ENCODE measurements at places on chromosomes 16 and 17.
A peak's percentile ranks its signal among the peaks of the same experiment; 100 is the strongest.

- no peak for DNase-seq
Observed at GRCh38 chr17:6536053-6536452, 20.3 kb downstream of the PITPNM3 start.

- DNase-seq = no peak
Observed at GRCh38 chr17:1074886-1075605, 78.1 kb downstream of the TIMM22 start.

DNA sequence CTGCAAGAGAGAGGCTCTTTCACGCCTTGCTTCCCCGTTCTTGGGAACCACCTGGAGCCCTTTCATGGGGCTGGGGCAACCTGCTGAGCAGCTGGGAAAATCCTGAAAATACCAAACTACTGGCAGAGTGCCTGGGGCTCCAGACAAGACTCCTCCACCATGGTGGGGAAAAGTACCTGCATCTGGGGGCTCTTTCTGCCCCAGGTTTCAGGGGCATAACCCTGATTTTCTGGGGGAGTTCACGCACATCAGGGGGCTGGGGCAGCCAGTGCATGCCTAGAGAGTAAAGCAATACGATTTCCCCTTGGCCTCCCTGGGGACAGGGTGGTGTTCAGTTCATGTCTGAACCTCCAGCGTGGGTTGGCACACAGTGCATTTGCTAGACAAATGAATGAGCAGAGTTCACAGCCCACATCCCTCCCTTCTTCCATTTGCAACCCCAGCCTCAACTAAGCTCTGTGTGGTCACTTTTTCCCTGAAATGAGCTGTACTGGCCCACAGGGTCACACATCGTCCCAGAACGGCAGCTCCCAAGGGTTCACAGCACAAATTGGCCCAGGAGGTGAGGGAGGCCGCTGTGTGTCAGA, 5.2 kb upstream of the CDC42EP4 start:
- DNase-seq = no peak

DNA sequence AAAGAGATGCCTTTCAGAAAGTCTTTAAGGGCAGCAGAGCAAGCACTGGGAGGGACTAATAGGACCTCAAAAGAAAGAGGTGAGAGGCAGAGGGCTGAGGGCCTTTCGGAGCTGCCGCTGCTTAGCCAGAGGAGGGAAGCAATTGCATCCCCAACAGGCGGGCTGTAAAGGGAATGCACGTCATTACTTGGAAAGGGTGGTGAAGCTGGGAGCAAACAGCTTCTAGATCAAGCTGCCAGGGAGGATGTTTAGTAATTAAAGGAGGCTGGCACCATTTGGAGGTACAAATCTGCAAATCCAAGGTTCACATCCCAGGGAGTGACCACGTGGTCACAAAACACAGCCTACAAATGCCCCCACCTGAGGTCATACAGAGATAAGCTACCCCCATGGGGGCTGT, 429.0 kb upstream of the RBFOX1 start:
- no peak for DNase-seq

- peak; percentile 88 for DNase-seq
Observed at GRCh38 chr17:57902800-57903759, 52.1 kb downstream of the CUEDC1 start.

DNA sequence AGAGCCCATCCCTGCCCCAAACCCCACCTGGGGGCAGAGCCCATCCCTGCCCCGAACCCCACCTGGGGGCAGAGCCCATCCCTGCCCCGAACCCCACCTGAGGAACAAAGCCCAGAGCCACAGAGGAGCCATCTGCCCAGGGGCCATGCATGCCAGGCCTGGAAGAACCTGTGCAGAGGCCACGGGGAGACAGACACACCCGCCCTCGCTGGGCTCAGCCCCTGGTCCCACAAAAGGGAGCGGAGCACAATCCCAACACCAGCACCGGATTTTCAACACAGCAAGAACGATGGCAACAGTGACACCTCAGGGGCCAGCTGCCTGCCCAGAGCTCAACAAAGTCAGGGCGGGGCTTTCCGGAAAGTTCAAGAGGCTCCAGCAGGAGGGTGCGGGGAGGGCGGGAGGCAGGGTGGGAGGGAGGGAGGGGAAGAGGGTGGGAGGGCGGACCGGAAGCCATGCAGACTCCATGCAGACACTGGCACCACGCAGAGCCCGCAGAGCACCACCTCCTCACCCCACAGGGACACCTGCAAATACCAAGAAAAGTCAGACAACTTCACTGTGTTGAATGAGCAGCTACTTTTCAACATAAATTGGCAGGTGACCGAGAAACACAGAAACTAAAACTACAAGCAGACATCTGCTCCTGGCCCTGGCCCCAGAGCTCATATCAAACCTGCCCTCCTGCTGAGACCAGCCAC, 27.9 kb upstream of the C16orf95 start:
- DNase-seq = no peak

GRCh38 chr16:80569440-80570105, 28.8 kb downstream of the DYNLRB2 start:
- DNase-seq = peak; percentile 13

GRCh38 chr16:57945740-57946138, 25.2 kb downstream of the CNGB1 start:
- DNase-seq = no peak

- no peak for DNase-seq
Observed at GRCh38 chr17:2982854-2983253, 80.6 kb downstream of the OR1D5 start.

DNA sequence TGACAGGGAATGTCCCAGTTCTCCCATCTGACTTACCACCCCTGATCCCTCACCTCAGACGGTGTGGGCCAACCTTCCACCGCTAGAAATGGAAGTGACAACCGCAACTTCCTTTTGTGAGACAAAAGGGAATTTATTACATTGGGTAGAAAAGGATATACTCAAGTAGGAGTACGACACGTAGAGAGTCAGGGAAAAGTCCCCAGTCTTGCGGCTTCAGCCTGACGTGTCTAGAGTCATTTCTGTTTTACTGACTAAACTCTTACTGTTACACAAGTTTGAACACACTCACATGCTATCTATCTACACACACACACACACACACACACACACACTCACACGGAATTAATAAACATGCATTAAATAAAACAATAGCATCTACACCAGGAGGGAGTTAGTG, 178.9 kb downstream of the COPRS start:
- DNase-seq = no peak

- DNase-seq = no peak
Observed at GRCh38 chr16:89200124-89200849, at the start of gene SLC22A31. SLC22A31 (minus strand) TSS chr16:89200537; CDS start chr16:89200501, 36 bp downstream.

DNA sequence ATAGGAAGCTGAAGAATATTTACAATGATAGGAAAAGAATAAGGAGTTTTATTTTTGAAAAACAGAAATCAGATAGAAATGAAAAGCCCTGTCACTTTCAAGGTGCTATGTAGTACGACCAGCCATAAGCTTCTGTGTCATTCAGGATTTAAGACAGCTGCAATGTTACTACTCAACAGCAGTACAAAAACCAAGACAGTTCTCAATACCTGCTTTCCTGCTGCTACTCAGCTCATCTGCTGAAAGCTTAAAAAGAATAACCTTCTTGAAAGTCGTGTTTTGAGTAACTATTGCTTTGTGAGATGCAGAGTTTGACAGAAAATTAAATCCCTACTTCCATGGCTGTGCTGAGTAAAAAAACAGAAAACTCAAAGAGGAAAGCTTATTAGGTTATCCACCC, 8.7 kb downstream of the GRB2 start:
- DNase-seq = no peak

DNA sequence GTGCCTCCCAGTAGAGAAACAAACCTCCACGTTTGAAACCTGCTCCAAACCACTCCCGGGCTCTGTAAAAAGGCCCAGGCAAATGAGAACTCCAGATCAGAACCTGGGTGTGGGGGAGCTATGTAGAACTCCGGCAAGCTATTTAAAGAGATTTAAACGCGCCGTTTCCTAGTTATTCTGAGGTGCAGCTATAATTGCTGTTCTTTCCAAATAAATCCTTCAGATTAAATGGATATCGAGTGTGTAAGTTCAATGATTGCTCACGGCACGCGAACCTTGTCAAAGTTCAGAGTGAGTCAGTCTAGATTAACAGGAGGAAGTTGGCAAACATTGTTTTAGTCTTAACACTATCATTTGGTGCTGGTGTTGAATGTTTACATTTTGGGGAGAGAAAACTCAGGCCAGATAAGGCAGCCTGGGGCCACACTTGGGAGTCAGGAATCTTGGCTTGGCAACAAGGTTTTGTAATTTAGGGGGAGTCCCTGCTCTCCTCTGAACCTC, 92.9 kb upstream of the SALL1 start:
- DNase-seq = no peak

GRCh38 chr17:43171586-43172487, 823 bp downstream of the NBR1 start:
- DNase-seq = peak; percentile 71

DNA sequence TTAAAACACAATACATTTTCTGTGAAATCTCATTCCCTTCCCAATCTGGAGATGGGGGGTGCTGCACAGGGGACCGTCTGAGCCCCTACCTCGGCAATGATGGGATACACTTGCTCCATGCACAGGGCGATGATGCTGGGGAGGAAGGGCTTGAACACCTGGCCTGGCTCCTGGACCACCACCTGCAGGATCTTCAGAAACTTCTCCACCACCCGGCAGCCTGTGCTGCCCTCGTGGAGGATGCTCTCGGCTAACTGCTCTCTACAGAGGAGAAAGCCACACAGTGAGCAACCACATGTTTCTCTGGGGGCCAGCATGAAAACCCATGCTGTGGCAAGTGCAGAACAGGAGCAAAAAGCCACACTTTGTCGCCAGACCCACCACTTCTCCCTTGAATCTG, 42.4 kb upstream of the GSG1L start:
- DNase-seq = no peak

GRCh38 chr16:57060323-57061083, 31.9 kb upstream of the CPNE2 start:
- no peak for DNase-seq

DNA sequence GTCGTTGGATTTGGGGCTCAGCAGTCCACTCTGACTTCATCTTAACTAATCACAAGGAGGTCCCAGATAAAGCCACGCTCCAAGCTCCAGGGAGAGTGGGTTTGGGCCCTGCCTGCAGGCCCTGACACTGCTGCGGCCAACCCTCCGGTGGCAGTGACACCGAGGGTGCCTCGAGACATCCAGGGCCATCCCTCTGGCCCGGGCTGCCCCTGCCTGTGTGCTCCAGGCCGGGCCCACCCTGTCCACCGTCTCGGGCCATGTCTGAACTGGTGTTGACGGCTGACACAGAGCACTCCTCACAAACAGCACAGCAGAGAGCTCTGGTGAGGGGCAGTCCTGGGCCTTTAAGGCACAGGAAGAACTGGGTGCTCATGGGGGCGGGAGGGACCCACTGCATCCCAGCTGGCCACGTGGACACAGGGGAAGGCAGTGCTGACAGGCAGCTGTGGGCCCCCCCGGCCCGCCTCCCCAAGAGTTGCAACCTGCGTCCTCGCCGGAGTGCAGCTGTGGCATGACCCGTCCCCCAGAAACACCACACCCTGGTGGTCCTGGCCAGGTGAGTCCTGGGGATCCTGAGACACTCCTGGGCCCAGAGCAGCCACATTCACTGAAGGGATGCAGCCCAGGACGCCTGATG, 80.0 kb downstream of the LMF1 start:
- DNase-seq = no peak

- DNase-seq = no peak
Observed at GRCh38 chr16:75272097-75272551, 20.7 kb upstream of the BCAR1 start.

DNA sequence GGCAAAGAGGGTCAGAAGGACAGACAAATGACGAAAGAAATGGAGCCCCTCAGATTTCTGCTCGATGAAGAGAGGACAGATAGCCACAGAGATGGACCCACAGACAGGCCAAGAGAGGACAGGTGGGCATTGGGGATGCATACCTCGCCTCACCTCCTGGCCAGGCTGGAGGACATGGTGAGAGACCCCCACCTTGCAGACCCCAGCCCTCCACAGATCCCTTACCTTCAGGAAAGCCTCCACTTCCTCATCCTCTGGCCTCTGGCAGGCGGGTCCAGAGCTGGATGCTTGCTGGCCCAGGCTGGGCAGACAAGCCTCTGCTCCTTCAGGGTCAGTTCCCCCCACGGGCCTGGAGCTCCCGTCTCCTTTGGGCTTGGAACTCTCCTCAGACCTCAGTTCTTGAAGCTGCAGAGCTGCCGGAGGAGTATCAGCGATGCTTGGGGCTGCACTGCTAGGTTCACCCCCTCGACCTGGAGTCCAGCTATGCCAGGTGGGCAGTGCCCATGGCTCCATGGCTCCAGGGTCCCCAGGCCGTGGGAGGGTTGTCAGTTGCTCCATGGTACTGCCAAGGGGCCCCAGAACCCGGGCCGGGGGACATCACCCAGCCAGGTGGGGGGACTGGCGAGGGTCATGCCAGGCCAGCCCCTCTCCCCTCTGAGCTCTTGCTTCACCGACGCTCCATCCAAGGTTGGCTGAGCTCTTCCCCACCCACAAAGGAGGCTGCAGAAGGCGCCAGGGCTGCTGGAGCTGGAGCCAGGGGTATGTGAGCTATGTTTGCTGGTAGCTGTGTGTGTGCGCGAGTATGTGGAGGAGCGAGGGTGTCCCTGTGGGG, 1.0 kb downstream of the TSPOAP1 start:
- no peak for DNase-seq

- DNase-seq = no peak
Observed at GRCh38 chr16:31700530-31701388, 172.8 kb upstream of the ZNF267 start.

GRCh38 chr17:3639981-3640596, 3.5 kb downstream of the CTNS start:
- no peak for DNase-seq
